ENCODE measurements at places on chromosomes 1 and 21.

- no peak for DNase-seq
Observed at GRCh38 chr1:209825591-209826434, 2.0 kb upstream of the UTP25 start.

DNA sequence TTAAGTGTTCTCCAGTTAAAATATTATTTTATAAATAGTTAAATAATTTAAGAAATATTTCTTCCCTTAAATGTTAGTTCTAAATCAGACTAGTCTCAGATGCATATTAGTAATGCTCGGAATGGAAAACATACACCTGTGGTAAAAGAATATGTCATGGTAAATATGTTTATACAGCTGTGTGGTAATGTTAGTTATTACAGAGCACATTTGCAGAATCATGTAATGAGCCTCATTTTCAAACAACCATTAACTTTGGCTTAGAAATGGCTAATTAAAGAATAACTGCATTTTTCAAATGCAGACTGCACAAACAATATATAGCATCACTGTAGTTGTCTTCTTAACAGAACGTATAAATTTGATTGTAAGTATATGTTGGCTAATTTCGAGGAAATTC lies 90.3 kb downstream of the DISP1 start:
- no peak for DNase-seq

- DNase-seq, result peak; percentile 67
Observed at GRCh38 chr1:169550294-169550693, 36.0 kb downstream of the F5 start.

- DNase-seq, result no peak
Observed at GRCh38 chr1:236292425-236292824, 10.7 kb upstream of the ERO1B start.

- peak; percentile 36 for DNase-seq
Observed at GRCh38 chr1:170483051-170483450, 48.9 kb upstream of the GORAB start.

- DNase-seq, result no peak
Observed at GRCh38 chr1:207444514-207445217, 9.5 kb upstream of the CR2 start.

GRCh38 chr1:10387677-10388386 lies 11.0 kb upstream of the PGD start:
- DNase-seq, result peak; percentile 73

GRCh38 chr1:184789884-184790283 lies 35.2 kb upstream of the EDEM3 start:
- peak; percentile 35 for DNase-seq

GRCh38 chr1:24717887-24718650 lies 27.2 kb upstream of the CLIC4 start:
- no peak for DNase-seq

DNA sequence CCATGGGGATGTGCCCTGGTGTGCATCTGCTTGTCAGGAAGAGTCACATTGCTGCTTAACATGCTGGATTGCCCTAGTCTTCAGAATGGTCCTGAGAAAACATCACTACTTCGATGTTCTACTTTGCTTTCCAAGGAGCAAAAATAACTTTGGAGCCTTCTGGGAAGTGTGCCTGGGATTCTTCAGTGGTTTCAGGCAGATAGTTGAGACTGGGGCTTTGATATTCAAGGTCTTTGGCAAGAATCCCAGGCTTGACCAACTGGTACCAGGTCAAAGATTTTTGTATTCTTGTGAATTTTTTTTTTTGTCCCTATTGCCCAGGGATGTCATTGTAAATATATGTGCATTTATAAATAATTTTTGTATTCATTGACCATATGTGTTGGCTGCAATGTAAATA lies 51.4 kb downstream of the LRIG2 start:
- no peak for DNase-seq

DNA sequence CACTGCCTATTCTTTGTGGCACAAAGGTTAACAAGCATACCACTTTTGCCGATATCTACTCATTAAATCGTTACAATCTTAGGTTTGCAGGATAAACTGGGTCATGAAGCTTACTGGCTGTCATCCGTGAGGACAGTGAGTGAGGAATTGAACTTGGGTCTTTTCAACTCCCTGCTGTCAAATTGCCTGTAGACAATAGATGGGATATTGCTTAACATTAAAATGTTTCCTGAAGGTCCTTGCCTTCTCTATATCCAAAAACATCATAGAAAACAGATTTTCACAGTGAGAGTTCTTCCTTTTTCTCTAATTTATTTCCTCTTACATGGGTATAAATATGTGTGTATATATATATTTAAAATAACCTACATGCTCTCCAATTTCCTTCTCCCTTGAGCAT lies 257.8 kb downstream of the LMO4 start:
- no peak for DNase-seq

- no peak for DNase-seq
Observed at GRCh38 chr1:210915890-210916507, 217.9 kb downstream of the KCNH1 start.

DNA sequence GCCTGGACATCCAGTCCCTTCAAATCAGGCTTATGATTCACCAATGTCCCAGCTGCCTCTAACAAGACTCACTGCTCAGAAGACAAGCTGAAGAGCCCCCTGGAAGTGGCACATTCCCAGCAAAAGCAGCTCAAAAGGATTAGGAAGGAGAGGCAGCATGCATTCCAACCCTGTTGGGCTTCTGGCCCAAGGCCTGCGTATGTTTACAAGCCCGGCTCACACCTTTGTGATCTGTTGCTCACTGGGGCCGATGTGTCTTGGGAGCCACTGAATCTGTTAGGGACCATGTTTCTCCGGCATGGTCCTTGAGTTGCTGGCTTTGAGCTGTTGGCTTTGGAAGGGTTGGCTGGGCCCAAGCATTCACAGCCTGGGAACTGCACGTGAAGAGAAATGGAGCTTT lies 81.2 kb upstream of the C1orf174 start:
- DNase-seq, result no peak

DNA sequence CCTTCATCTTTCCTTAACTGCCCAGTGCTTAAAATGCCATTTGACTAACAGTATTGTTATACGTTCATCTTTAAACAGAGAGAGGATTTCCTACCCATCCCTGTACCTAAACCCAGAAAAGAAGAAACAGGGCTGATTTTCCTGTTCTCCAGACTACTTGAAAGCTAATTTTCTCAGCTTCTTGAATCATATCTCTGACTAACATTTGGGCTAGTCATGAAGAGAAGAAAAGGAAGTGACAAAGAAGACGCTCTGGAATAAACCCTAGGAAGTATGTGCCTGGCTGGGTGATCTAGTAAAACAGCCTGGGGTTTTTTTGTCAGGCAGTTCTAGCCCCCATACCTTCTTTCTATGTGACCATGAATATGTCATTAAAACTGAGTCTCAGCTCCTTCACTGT lies 44.8 kb upstream of the SGIP1 start:
- DNase-seq, result peak; percentile 27

DNA sequence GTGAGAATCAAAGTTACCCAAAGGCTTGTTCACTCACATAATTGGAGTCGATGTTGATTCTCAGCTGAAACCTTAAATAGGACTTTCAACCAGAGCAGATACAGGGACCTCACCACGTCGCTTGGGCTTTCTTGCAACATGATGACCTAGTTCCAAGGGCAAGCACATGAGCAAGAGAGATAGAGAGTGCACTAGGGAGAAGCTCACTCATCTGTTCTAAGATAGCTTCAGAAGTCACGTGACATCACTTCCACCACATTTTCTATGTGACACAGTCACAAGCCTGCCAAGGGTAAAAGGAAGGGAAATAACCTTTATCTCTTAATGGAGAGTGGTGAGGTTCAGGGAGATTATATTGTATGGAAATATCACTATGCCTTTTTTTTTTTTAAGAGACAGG lies 470.1 kb upstream of the PLXNA2 start:
- DNase-seq, result no peak

GRCh38 chr1:162317621-162318020 lies 59.0 kb downstream of the SPATA46 start:
- DNase-seq, result no peak

- DNase-seq, result peak; percentile 81
Observed at GRCh38 chr1:157992031-157992832, 1.2 kb upstream of the KIRREL1 start.

GRCh38 chr1:204301171-204301957 lies 58.4 kb downstream of the PLEKHA6 start:
- DNase-seq, result no peak

DNA sequence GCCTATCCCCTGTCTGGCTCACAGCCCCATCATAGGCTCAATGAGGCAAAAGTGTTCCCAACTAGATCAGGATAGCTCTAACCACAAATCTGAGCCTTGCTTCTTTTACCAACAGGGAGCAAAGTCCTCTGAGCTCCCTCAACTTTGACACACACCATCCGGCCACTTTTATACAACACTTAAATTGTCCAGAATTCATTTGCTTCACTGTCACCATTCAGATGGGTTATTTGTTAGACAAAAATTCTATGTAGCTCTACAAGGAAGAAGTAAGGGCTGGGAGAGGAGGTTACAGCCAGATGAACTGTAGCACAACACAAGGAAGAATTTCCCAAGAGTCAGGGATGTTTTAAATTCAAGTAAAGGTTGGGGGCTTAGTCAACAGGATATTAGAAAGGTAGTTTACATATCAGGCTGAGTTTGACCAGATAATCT lies 50.8 kb downstream of the TGFBR3 start:
- no peak for DNase-seq

DNA sequence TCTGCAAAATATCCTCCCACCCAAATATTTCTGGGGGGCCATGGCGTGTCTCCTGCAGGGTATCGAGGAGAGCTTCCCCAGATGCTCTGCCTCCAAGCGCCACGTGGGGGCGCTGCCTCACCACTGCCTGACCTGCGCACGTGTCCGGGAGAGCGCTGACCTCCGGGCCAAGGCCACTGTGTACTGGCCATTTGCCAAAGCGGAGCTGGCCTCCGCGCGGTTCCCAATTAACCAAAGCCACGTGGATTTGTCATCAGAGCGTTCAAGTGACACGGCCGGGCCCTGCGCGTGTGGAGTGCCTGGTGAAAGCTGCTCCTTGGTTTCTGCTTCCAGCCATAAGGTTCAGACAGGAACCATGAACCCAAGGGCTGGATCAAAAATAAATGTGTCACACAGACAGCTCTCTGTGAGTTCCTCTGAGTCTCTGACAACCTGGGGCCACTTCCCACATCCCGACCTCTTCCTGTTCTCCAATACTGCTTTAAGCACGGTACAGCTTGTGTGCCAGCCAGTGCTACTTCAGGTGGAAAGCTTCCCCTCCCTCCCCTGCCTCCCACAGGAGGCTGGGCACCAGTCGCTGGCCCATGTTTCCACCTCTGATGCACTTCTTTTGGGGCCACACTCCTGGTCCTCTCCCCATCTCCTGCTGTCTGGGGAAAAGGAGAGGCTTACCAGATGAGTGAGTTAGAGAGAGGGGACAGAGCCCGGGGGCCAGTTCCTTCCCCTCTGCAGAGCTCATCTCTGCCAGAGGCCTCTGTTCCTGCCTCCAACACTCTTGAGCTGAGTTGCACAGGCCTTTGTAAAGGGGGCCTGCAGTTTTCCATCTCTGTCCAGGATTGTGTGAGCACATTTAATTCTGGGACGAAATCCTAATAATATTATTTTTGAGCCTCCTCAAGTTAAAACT lies 26.1 kb downstream of the ZP4 start:
- DNase-seq, result peak; percentile 10

- no peak for DNase-seq
Observed at GRCh38 chr1:55689800-55690199, 474.6 kb upstream of the USP24 start.

DNA sequence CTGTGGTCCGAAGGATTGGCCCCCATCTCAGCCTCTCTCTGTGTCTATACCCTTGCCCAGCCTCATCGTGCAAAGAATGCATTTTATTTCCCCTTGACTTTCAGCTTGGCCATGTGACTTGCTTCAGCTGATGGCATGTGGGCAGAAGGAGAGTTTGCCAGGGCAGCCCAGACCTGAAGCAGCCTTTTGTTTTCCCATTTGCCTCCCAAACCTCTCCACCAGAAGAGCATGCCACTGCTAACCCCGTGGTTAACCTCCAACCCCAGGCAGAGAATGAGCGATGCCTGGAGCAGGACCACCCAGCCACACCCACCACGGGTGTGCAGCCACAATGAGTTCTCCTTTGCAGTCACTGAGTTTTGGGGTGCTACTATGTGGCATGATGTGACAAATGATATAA lies 136.4 kb downstream of the SETD4 start:
- no peak for DNase-seq

DNA sequence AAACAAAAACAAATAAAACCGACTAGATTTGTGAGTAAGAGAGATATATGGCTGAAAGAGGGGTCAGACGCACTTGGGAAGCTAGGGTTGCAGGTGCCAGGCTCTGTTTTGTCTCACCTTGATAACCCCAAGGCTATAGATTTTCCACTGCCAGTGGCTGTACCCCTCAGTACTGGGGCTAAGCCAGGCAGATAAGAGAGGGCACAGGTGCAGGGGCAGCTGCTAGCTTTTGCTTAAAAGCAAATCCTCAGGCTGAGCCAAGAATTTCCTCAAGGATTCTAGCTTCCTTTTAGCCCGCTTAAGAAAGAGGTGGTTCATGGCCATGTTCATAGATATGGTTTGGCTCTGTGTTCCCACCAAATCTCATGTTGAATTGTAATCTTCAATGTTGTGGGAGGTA lies 57.9 kb downstream of the OVGP1 start:
- DNase-seq, result no peak

GRCh38 chr1:228010921-228011320 lies 4.1 kb downstream of the WNT3A start:
- DNase-seq, result no peak

DNA sequence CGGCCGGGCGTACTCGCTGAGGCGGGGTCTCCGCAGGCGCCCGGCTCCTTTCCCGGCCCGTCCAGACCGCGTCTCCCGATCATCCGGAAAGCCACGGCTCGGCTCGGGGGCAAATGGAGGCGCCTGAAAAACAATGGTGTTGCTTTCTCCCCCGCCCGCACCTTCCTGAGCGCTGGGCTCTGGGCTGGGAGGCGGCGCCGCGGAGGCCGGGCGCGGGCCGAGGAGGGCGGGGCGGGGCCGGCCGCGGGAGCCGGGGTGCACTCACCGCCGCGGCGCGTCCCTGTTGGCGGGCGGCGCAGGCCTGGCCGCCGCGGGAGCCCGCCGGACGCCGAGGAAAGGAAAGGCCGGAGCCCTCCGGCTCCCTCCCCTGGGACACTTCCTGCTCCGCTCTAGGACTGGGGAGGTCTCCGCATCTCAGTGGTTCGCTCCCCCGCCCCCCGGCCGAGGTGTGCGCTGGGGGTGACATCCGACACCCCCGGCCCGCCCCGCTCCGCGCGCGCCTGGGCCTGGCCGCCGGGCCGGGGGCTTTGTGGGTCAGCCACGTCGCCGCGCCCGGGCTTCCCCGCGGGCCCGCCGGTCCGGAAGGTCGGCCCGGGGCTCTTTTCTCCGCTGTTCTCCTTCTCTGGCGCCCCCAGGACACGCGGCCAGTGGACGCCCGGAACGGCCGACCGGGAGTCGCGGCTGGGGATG lies at the start of gene ZNF496:
TSS of gene ZNF496 (minus strand) at position 343 of the 690 bp plus-strand sequence. CDS start 2,289 bp downstream, outside the sequence.
- DNase-seq, result peak; percentile 95

Measured in GM03348 (cell line).